ENCODE measurements at places on chromosomes 1 and 21.

- DNase-seq: peak; percentile 81
Measured at GRCh38 chr1:218380125-218380977, 35.2 kb downstream of the TGFB2 start.

DNA sequence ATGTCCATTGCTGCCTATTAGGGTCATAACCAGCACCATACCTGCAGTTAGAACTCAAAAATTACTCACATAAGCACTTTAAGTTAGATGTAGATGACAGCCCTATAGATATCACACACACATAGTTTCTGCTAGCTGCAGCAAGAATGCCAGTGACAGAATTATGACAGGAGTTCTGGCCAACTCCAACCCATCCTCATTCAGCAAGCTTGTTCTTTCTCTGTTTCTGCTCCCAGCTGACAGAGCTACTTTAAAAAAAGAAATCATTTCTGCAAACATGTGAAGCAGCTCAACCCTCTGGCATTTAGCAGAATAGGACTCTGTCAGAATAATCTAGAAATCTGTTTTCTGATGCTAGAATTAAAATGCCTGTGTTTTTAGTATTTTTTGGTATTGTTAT, 23.8 kb upstream of the OTUD7B start:
- no peak for DNase-seq

DNA sequence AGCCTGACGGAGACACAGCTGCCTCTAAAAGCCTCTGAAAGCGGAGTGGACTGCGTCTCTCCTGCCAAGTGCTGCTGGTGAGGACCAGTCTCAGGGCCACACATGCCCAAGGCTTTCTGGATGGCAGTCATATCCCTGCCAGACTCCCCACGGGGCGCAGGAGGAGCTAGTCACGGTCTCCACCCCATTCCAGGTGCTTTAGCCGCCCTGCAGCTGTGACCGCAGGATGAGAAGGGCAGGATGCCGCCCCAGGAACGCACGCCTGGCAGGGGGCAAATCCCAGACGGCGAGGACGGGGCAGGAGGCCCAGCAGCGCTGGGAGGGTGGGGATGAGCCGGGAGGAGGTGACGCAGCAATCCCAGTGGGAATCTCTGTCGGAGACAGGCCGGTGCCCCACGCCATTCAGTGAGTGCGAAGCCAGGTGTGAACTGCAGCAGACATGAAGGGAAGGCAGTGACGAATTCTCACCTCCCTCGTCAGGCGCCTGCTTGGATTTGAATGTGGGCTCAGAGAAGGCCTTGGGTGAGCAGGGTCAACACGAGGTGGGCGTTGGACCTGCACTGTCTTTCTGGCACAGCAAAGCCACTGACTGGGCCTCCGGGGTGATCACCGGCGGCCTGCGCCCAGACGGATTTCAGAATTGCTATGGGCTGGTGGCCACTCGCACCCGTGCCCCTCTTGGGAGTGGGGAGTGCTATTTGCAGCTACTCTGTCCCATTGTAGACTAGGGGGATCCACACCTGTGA, 38.5 kb upstream of the SLC19A1 start:
- no peak for DNase-seq

DNA sequence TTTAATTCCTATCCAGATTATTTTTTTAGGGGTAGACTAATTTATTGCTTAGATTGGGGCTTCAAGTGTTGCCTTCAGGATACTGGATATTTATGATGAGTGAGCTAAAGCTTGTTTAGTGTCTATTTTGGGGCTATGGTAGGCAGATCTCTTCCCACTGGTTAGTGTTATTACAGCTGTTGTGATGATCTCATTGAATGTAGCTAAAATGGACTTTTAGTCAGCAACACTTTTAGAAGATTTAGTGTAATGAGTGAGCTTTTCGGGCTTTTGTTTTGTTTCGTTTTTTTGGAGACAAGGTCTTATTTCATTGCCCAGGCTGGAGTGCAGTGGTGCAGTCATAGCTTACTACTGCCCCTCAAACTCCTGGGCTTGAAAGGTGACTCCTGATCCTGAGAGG, 14.2 kb downstream of the THRAP3 start:
- no peak for DNase-seq

- DNase-seq: no peak
Measured at GRCh38 chr1:110184446-110184845, 25.7 kb upstream of the KCNC4 start.

GRCh38 chr1:91606546-91607078, 106.0 kb downstream of the CDC7 start:
- no peak for DNase-seq

DNA sequence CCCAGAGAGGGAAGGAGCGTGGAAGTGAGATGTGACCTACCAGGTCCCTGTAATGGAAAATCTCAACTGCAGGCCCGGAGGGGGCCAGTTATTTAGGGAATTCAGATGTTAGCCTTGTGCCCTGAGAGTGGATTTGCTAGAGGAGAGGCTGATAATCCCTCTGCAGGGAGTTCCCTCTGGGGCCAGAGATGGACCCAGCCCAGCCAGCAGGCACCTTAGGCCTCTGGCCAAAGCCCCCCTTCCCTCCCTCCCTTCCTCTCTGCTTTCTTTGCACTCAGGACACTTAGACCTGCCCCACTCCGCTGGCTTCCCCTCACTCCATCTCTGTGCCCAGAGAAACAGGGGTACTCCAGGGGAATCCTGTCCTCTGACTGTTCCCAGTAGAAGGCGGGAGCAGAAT, 1.5 kb upstream of the ATP1A2 start:
- no peak for DNase-seq

DNA sequence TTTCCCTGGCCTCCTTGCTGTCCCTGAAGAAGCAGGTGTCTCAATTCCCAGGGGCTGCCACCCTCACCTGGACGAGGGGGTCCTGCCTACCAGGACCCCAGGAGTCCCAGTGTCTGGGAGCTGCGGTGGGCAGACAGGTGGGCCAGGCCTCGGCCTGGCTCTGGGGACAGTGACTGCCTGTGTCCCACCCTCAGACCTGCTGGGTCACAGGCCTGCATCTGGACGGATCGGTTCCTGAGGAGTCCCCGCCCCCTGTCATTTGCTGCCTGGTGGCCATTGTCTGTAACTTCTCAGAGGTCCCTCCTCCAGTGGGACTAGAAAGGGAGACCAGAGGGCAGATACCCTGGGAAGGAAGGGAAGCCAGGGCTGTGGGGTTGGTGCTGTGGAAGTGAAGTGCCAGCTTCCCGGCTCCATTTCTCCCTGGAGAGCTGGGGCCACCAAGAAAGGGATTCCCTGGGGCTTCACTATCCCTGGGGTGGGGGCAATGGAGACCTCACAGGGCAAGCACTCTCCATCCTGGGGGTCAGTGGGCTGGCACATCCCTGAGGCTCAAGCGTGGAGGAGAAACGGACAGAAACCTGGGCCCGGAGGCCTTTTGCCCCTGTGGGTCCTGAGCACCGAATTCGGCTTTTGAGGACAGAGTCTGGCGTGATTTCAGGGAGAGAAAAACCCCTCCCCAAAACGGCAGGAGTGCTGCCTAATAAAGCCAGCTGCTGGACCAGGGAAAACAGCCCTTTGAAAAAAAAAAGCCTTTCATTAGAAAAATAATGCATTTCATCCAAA, 157.3 kb downstream of the PEX14 start:
- DNase-seq: no peak

- no peak for DNase-seq
Measured at GRCh38 chr1:68015369-68015768, 35.1 kb downstream of the DIRAS3 start.

DNA sequence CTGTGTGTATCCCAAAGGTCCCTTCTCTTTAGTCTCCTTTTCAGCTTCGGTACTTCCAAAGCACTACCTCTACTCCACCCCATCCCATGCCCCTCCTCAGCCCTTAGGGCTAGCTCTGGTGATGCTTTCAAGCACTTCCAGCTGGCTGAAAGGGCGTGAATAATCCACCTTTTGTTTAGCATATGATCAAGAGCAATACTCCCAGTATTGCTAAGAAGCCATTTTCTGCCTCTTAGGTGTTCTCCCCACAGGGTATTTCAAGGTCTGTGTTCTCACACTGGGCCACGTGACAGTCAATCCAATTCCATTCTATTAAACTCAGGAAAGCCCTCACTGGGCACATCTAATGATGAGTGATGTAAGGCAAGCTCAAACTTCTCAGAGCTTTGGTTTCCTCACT, 298.5 kb upstream of the PROX1 start:
- DNase-seq: no peak

DNA sequence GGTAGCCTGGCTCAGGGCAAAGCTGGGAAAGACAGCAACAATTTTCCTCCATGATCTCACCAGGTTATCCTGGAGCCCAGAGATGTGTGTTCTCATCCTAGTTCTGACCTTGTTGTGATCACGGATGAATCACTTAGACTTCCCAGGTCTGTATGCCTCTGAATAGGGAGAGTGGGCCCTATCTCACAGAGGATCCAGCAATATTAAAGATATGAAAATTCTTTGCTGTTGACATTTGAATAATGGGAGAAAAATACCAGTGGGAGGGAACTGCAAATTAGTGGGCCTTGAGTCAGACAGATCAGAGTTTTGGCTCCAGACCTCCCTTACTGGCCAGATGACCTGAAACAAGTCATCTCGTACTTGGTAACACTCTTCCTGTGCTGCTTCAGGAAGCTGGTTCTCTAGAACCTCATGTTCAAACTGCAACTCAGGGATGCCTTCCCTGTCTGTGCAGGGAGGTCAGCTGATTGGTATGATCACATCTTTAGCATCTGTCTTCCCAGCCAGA, 32.8 kb upstream of the RNF19B start:
- DNase-seq: no peak

DNA sequence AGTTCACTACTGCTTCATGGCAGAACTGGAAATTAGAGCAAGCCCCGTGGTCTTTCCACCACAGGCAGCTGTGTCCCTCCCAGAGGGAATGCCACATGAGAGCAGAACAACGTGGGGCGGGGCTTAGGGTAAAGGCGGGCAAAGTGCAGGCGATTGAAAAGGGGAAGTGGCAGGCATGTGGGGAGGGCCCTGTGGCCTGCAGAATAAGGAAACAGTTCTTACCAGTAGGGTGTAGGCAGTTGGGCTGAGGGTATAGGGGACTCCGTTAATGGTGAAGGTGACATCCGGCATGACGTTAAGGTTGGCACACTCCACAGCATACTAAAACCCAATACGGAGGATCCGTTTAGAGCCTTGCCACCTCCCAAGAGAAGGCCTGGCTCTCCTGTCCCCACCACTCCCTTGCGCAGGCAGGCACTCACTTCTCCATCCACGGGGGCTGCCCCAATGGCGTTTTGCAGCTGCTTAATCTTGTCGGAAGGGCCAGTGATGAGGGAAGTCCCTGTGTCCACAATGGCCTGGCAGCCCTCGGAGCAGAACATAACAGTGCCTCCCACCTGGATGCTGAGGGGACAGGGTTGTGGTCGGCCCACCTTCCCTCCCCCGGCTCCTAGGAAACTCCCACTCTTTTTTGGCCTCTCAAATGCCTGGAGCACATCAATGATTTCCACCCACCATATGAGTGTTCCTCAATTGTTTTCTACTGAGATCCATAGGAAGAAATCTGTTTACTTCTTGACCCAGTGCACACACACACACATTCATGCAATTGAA, 9.1 kb upstream of the RAB7B start:
- DNase-seq: no peak

- no peak for DNase-seq
Measured at GRCh38 chr1:221241592-221241991, 362.3 kb downstream of the HLX start.

GRCh38 chr1:160006312-160006940, 25.4 kb downstream of the PIGM start:
- peak; percentile 25 for DNase-seq

DNA sequence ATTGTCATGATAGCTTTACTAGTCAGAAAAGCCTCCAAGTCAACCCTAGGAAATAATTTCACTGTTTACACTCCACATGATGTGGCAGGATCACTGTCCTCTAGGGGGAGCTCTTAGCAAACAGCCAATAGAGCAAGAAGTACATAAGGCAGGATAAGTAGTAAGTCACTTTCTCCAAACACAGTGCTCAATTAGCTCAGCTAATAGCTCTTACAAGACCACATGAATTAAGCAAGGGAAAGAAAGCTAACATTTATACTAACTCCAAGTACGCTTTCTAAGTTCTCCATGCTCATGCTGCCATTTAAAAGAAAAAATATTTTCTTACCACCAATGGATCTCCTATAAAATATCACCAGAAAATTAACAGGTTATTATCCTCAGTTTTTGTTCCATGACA, 66.9 kb upstream of the LRIF1 start:
- peak; percentile 7 for DNase-seq

GRCh38 chr1:208108646-208109330, 135.4 kb downstream of the PLXNA2 start:
- DNase-seq: no peak

DNA sequence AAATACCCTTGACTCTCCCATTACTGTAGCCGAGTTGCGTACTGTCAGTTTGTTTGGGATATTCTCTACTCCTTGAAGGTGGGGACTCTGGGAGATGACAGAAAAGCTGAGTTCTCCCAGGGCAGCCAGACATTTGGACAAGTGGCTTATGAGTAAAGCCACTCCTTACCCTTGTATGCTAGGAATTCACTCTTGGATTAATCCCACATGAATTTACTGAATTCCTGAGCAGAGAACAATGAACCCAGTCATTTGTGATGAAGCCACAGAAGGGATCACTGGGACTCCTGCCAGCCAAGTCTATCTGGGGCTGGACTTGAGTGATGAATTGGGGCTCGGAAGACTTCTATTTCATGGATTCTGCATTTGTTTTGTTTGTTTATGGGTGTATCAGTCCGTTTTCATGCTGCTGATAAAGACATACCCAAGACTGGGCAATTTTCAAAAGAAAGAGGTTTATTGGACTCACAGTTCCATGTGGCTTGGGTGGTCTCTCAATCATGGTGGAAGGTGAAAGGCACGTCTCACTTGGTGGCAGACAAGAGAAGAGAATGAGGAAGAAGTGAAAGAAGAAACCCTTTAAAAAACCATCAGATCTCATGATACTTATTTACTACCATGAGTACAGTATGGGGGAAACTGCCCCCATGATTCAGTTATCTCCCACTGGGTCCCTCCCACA, 25.1 kb downstream of the C1orf116 start:
- DNase-seq: peak; percentile 60

DNA sequence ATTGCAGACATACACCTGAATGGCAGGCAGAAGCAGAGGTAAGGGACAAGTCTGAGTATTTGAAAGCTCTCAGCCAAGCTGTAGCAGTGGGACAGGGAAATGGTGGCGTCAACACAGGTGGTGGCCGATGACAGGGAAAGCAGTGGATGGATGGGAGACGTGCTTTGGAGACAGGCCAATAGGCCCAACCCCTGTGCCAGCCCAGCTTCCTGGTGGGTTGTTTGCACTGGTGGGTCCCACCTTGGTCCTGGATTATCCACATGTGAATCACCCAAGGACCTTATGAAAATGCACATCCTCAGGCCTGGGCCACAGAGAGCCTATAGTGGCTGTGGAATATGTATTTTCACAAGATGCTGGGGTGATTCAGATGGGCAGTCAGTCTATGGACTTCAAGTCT, 203.7 kb upstream of the VAMP3 start:
- DNase-seq: no peak

DNA sequence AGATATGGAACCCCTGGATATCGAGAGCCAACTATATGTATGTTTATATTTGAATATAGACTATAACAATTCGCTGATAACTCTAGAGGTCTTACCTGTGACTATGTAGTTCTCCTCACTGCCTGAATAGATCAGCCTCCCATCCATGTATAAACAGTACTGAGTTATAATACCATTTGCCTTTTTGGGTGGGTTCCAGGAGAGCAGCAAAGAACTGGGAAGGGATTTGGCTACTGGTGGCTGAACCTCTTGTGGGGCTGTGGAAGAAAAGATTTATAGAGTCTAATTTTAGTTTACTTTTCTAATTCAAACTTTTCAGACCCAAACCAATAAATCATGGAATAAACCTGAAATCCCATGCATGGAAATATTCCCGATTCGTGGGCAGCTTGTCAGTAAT, 376.9 kb downstream of the USH2A start:
- DNase-seq: no peak

GRCh38 chr1:55993646-55994318, 585.6 kb downstream of the PLPP3 start:
- no peak for DNase-seq

GRCh38 chr1:59169703-59170102, 127.2 kb upstream of the FGGY start:
- no peak for DNase-seq

Measured in AG09319 (cell line).